ENCODE measurements at places on chromosomes 6 and 20. TPM values are rescaled to one million over a fixed set of nuclear protein-coding genes. Genes with fewer than 3 reads are reported as not detected.

Gene ABHD12
- 37.0 TPM for total RNA-seq

Gene TRAPPC3L
- total RNA-seq: not detected

Gene ANKRD66
- not detected for total RNA-seq

Gene DDX43
- 0.66 TPM for total RNA-seq

Gene BMP7
- total RNA-seq: 0.12 TPM

Gene ZC2HC1B
- total RNA-seq: 0.24 TPM

Gene SLC17A2
- total RNA-seq: 0.10 TPM

Gene TSBP1
- total RNA-seq: not detected

Gene RSPH9
- total RNA-seq: not detected

Gene ABHD16B
- total RNA-seq: not detected

Gene LCA5
- total RNA-seq: 0.17 TPM

Gene ERVFRD-1
- total RNA-seq: not detected

Gene MOXD1
- 0.29 TPM for total RNA-seq

Gene RBBP8NL
- total RNA-seq: not detected

Gene FNDC1
- total RNA-seq: 0.02 TPM

Gene XKR7
- total RNA-seq: not detected

Gene HLA-DRB5
- total RNA-seq: 15.8 TPM

Gene VPS16
- 46.0 TPM for total RNA-seq

Gene STX16
- 99.9 TPM for total RNA-seq

Gene OPRL1
- total RNA-seq: 0.16 TPM

Gene OR2H2
- total RNA-seq: not detected

Gene WFDC12
- total RNA-seq: not detected

Gene GRIK2
- total RNA-seq: not detected

Gene MYB
- total RNA-seq: 57.3 TPM

Gene IDH3B
- total RNA-seq: 116 TPM

Gene SYNGAP1
- 37.1 TPM for total RNA-seq

Gene KHDRBS2
- not detected for total RNA-seq

Gene GSTA3
- not detected for total RNA-seq

Gene LY6G6F
- not detected for total RNA-seq

Gene CHRNA4
- not detected for total RNA-seq

Gene SPINT4
- total RNA-seq: not detected

Gene EPM2A
- 7.0 TPM for total RNA-seq

Gene CBLN4
- total RNA-seq: not detected

Gene DEFB119
- not detected for total RNA-seq

Gene RAMACL
- 0.29 TPM for total RNA-seq

Gene HM13
- total RNA-seq: 215 TPM

Gene C6orf118
- total RNA-seq: not detected

Gene HCRTR2
- not detected for total RNA-seq

Gene ELMO2
- 79.7 TPM for total RNA-seq

Gene ENPP3
- 5.7 TPM for total RNA-seq

Gene FOXC1
- 0.23 TPM for total RNA-seq

Gene ADGB
- not detected for total RNA-seq

Gene BPIFB4
- not detected for total RNA-seq

Gene NTSR1
- total RNA-seq: not detected

Gene PTCHD4
- not detected for total RNA-seq

Gene RIPPLY2
- total RNA-seq: not detected

Gene BTNL2
- total RNA-seq: not detected

Gene CRISP2
- not detected for total RNA-seq

Gene RBM24
- not detected for total RNA-seq

Gene NR2E1
- total RNA-seq: not detected

Gene STX11
- total RNA-seq: 24.7 TPM

Gene VPS52
- 59.8 TPM for total RNA-seq

Gene LPA
- not detected for total RNA-seq

Gene PSMB8
- 353 TPM for total RNA-seq

Gene NKAPL
- total RNA-seq: 0.16 TPM

Gene C20orf202
- not detected for total RNA-seq

Gene TRIM15
- total RNA-seq: 0.59 TPM

Gene MEP1A
- total RNA-seq: not detected

Gene COL19A1
- total RNA-seq: not detected

Gene SLA2
- 62.0 TPM for total RNA-seq

Data from activated T-helper 1 cell treated with anti-CD3 and anti-CD28 coated beads, Interleukin-12 subunit alpha, Interleukin-12 subunit beta, Interleukin-2, Interleukin-4 antibody, amounts not matched to agents 30 ng/mL and 10 ng/mL and 1 ng/mL, durations not matched to agents 14 hours and 24 hours and 36 hours (primary cell).